ENCODE measurements at places on chromosomes 2 and 18.

DNA sequence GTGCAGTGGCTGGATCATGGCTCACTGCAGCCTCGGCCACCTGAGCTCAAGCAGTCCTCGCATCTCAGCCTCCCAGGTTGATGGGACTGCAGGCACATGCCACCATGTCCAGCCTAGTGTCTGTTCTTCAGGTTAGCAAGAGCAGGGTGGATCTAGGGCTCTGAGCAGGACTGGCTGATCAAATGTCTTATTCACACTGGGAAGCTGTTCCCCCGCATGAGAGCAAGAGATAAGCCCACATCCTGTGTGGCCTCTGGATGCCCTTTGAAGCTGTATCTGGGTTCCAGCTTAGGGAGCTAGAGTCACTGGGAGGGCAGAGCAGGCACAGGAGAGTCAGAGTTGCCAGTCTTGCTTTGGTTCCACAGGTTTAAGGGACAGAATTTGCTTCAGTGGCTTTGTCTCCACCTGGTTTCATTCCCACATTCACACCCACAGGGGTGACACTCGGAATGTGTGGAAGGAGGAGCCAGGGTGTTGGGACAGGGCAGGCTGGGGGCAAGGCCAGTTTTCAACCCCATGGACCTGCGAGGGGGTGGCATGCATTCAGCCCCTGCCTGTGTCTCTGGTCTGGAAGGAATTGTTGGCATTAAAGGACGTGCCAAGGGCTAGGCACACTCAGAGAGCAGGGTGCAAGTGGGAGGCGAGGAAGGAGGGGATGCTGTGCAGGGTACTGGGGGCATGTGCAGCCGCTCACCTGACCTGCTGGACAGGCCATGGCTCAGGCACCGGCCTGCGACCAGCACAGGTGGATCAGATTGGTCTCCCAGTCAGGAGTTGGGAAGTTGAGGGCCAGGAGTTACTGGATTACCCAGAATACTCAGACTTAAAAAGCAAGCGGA lies 24.5 kb downstream of the PTPN18 start:
- DNase-seq: no peak

- no peak for DNase-seq
Observed at GRCh38 chr18:30469091-30469490, 573.5 kb downstream of the DSC3 start.

GRCh38 chr2:53476834-53477233 lies 290.8 kb upstream of the CHAC2 start:
- no peak for DNase-seq

GRCh38 chr18:50327983-50328382 lies 40.5 kb upstream of the CXXC1 start:
- DNase-seq: no peak

- no peak for DNase-seq
Observed at GRCh38 chr2:9219027-9219445, 12.4 kb downstream of the ASAP2 start.

GRCh38 chr2:27255660-27256059 lies 7.2 kb downstream of the SLC30A3 start:
- no peak for DNase-seq

GRCh38 chr2:102661846-102662245 lies 42.5 kb downstream of the SLC9A2 start:
- DNase-seq: no peak

DNA sequence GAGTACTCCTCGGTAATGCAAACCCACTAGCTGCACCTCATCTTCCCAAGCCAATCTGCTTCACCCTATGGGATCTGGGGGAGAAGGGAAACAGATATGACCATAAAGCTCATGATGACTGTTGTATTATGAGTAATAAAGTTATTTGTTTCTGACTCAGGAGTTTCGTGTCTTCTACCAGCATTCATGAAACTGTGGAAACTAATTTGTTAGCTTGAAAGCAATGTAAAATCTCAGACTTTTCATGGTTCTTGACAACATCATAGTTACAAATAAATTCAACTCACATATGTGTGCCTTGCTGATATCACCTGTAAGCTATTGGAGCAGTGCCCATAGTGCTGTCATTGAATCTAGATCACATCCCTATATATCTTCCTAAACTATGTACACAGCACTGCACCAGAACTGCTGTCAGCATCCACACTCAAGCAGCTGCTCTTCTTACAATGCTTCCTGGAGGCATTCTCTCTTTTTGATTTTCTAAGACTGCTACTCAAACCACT lies 135.6 kb upstream of the KYNU start:
- DNase-seq: no peak

- DNase-seq: no peak
Observed at GRCh38 chr2:235668782-235669181, 174.9 kb downstream of the AGAP1 start.

DNA sequence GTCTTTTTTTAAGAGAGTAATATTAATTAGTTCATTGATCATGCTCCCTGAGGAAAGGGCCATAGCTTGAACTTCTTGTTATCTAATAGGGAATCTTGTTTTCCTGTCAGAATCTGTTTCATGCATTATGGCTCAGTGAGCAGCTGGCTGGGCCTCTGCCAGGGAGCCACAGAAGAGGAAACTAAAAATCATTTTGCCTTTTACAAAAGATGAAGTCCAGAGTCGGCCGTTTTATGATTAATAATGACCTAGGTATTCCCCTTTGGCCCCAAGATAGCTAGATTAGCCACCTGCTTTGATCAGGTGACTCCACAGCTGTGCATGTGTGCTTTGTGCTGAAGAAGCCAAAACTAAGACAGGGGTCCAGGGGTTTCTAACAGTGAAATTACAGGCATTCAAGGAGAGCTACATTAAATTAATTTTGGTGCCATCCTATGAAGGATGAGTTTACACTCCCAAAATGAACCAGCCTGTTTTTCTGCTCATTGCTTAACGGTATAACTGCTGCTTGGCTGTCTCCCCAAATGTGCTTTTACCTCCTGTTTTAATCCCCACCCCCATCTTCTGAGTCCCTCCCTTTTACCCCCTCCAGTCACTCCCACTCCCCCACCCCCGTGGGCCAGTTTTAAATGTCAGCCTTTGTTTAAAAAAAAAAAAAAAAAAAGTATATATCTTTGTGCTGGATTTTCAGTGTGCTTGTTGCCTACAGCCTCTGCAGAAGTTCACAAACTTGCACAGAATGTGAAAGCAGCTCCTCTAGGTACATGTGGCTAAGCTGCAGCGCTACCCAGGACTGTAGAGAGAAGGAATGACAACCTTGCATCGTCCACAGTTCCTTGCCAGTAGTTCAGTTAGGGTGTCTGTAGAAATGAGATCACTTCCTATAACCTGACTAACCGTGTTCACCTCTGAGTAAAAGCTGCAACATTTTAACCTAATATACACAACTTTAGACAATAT lies 93.1 kb downstream of the CABLES1 start:
- DNase-seq: no peak

GRCh38 chr2:19723021-19723420 lies 178.8 kb downstream of the TTC32 start:
- no peak for DNase-seq

DNA sequence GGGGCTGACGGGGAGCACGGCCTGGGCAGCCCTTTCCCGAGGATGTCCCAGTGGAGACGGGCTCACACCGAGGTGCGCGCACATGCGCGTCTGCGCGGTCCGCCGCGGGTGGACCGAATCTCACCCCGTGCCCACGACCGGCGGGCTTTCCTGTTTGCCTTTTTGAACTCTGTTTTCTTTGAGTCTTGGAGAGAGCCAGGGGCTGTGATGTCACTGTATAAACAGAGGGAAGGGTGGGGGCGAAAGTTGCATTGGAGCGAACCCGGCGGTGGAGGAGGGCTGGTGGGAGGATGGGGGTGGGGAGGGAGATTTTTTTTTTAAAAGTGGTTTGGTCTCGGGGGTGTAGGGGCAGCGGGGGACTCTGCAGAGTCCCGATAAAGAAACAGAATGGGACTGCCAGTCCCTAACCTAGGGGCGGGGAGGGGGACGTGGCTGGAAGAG lies 141.2 kb upstream of the CTAGE1 start:
- DNase-seq: no peak

DNA sequence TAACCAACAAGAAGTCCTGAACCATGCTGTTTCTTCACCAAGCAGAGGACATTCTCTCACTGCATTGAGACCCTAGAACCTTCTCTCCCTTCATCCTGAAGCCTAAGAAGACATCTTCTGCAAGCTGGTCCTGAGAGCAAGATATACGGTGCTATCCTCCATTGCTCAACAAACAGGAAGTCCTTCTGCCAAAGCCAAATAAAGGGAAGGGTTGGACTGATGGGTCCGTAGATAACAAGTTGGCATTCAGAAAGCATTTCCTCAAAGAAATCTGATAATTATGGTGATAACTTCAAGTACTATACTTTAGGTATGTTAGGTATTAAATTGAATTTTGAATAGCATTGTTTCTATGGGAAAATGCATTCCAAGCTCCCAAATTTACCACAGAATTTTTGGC lies 23.3 kb downstream of the GRB14 start:
- no peak for DNase-seq

DNA sequence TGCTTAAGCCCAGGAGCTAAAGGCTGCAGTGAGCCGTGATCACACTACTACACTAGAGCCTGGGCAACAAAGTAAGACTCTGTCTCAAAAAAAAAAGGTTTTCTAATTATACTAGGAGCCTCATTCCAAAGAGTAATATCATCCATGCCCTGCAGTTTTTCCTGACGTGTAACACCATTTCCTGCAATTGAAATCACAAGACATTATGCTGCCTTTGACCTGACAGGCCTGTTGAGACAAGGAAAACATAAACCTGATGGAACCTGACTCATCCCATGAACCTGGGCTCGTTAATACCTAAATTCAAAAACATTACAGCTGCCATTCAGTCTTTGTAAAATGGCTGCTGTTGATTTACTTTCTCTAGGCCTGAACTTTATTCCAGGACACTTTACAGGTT lies 58.7 kb upstream of the PEX13 start:
- DNase-seq: no peak

- no peak for DNase-seq
Observed at GRCh38 chr2:142222715-142223114, 91.9 kb upstream of the LRP1B start.

GRCh38 chr2:45649462-45649857 lies 2.0 kb upstream of the PRKCE start:
- DNase-seq: no peak

Measured in CD4-positive, alpha-beta T cell treated with Interleukin-15 for 1 hour (primary cell).